ENCODE measurements at places on chromosomes 6 and 20. TPM values are rescaled to one million over a fixed set of nuclear protein-coding genes. Genes with fewer than 3 reads are reported as not detected.

NRN1 gene
- 0.21 TPM for total RNA-seq

SLC35A1 gene
- 17.2 TPM for total RNA-seq

GCNT2 gene
- total RNA-seq: 0.19 TPM

GRCh38 chr6:146968041-146968760 is 236.0 kb upstream of the STXBP5 start:
- no peak for DNase-seq

DNA sequence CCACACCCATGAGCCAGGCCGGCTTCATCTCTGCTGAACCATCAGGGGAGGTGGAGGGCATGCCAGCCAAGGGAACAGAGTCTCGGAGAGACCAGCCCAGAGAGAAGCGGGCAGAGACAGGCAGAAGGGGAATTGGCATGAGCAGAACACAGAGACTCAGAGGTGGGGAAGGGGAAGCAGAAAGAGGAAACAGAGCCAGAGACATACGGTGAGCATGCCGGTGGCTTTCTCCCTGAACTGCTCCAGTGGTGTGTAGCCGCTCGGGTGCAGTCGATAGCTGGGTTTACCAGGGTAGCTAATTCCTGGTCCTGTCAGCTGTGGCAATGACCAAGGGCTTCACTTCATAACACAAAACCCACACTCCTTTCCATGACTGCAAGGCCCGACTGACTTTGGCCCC is 83.6 kb upstream of the CCDC167 start:
- no peak for DNase-seq

- DNase-seq: no peak
These were observed 27.9 kb upstream of the EZR start for GRCh38 chr6:158847012-158847529.

- no peak for DNase-seq
These were observed 117.9 kb downstream of the SNX5 start for GRCh38 chr20:17850684-17851026.

DNA sequence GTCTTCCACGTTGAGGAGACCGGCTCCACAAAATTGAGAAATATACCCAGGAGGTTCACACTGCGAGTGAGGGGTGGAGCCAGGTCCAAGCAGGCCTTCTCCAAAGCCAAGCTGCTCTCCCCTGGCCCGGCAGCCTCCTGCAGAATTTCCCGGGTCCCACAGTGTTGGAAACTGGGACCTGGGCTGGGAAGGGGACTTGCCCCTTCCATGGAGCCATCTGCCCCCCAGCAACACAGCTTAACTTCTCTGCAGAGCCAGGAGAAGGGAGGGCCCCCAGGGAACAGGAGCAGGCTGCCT is 35.4 kb downstream of the MDFI start:
- DNase-seq: no peak

DNA sequence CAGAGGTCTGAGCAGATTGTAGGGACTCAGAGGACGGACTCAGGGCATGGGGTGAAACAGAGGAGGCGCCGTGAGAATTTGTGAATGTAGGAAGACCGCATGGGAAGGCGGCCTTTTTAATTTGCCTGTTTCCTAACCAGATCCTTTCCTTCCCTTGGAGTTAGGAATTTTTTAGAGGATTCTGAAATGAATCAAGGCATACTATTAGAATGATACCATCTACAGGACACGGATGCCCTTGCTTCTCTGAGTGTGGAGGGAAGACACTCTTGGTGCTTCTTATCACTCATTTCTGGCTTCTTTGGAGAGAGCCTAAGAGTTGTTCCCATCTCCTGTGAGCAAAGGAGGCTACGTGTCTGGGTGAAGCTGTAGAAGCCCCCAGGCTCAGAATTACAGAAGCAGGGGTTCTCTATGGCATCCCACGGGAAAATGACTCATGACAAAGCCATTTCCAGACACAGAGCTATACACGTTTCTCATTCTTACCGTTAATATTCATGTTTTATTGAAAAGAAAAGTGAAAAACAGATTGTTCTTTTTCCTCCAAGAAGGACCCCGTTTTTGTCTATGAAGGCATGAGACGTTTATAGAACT is 148.5 kb downstream of the EDN3 start:
- no peak for DNase-seq

DNA sequence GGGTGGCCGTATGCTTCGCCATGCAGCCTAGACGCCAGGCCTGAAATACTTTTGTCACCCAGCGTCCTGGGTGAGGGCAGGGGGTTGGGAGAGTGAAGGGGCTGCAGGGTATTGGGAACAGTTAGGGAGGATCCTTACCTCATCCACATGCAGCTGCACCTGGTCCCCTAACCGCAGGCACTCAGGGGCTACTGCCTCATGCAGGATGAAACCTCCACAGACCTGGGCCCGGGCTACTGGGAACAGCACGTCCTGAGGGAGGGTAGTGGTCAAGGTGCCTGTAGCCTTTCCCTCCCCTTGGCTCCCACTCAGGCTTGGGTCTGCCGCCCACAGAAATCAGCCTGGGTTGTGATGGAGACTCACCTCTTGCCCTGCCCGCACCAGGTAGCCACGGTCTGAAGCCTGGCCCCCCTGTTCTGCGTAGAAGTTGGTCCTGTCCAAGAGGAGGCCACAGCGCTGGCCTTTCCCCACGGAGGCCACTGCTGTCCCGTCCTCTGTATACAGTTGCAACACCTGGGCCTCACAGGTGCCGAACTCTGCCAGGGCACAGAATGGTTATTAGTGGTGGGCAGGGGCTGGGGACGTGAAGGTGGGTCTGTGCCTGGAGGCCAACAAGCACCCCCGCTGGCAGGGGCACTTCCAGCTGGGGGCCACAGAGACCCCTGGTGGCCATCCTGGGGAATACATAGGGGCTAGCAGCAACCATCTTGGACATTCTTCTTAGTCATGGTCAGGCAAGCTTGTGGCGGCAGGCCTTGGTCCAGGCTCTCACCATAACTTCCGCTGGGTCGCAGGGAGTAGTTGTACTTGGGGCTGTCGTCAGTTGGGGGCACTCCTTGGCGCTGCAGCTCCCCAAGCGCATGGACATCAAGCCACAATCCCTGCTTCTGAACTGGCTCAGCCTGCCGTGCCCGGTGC is 8.6 kb downstream of the AARS2 start:
- no peak for DNase-seq

DNA sequence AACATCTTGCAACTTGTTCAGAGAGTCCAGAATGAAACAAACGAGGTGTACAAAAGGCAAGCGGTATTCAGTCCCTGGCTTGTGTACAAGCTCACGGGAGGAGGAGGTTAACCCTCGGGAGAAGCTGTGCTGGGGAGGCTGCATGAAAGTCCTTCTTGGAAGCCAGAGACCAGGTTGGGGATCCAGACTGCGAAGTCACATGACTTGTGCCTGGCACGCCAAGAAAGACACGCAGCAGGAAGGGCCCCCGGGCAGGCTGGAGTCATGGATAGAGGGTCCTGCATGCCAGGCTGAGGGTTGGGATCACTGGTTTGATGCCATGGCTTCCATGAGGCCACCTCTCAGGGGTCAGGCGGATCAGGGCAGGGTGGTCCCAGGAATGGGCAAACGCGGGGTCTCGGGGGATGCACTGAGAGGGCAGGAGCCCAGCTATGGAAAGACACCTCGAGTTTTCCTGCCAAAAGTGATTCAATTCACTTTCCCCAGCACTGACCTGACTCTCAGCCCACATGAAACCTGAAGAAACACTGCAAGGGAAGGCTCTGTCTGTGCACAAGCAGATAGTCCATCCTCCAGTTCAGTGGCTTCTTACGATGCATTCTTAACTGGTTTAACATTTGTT is 79.4 kb downstream of the DLL1 start:
- DNase-seq: peak; percentile 83

Measured in osteocyte (in vitro differentiated cells).